ENCODE measurements at places on chromosomes 7 and 10.

- peak; percentile 47 for DNase-seq
Observed at GRCh38 chr10:102775935-102776669, 32.4 kb downstream of the WBP1L start.

DNA sequence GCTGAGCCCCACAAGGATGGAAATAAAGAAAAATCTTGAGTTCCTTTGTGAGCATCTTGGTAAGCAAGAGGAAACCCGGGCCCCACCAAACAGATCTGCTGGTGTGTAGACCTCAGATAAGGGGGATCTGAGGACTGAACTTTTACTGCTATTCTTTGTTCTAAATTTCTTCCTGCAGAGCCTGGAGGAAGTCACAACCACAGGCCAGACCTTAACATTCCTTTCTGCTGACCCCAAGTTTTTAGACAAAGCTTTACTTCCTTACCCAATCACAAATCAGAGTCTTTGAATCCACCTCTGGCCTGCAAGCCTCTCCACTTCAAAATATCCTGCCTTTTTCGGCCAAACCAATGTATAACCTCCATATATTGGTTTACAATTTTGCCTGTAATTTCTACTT is 352.6 kb upstream of the AUTS2 start:
- no peak for DNase-seq

DNA sequence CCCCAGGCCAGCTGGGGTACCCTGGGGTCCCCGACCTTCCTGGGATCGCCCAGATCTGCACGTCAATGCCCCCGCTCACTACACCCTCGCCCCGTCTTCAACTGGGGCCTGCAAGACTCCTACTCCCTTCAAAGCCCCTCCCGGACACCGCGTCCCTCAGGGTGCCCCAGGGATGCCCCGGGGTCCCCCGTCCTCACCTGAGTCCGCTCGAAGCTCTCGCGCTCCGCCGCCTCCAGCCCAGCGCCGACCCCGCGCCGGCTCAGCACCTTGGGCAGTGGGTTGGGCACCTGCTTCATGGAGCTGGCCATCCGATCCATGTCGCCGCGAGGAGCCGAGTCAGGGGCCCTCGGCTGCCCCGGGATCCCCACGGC is at the start of gene HIP1:
Gene HIP1 (minus strand): TSS at position 338 of the 371 bp plus-strand sequence. CDS start 21 bp downstream, at position 317.
- no peak for DNase-seq

GRCh38 chr7:25105911-25106310 is 19.1 kb downstream of the CYCS start:
- DNase-seq = no peak

GRCh38 chr10:79070606-79071395 is 2.0 kb downstream of the ZMIZ1 start:
- DNase-seq = peak; percentile 76

GRCh38 chr7:47153576-47153975 is 428.3 kb downstream of the TNS3 start:
- DNase-seq = peak; percentile 39

GRCh38 chr10:73444457-73444856 is 11.1 kb upstream of the MSS51 start:
- DNase-seq = peak; percentile 2

GRCh38 chr7:150799741-150800580 is at the start of gene TMEM176B:
Gene TMEM176B (minus strand): TSS chr7:150800364. CDS start chr7:150796569, 3,795 bp downstream.
- DNase-seq = peak; percentile 76

GRCh38 chr10:67978749-67979148 is 94.3 kb downstream of the SIRT1 start:
- no peak for DNase-seq

GRCh38 chr10:97651773-97652172 is 11.3 kb downstream of the PI4K2A start:
- no peak for DNase-seq

DNA sequence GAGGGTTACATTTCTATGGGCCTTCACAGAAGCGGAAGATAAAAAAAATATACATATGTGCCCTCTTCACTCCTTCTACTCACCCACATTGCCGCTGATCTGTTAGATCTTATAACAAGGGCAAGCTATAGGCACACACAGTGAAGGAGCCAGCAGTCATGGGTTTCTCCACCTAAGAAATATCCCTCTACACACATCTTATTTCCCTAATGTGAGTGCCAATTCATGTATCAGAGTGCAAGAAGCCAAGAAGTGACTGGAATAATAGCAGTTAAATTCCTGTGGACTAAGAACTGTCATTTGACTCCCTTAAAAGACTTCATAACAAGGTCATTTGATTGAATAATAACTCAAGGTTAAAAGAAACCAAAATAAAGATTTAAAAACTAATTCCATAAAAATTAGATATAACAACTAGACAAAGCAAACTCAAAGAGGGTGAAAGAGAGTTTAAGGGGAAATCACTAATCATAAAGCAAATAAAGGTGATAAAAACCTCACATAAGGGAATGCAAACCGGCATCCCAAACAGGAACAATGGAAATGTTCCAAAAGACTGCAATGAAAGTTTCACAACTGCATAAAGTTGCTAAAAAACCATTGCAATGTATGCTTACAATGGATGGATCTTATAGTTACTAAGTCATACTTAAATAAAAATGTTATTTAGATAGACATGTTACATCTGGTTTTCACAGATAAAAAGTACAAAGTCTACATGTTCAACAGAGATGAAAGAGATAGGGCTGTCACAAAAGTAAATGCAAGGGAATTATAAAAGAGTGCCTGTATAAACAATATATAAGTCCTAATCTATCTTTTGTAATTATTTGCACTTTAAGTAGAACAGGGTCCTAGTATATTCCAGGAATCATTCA is 42.8 kb downstream of the ARHGAP21 start:
- no peak for DNase-seq

DNA sequence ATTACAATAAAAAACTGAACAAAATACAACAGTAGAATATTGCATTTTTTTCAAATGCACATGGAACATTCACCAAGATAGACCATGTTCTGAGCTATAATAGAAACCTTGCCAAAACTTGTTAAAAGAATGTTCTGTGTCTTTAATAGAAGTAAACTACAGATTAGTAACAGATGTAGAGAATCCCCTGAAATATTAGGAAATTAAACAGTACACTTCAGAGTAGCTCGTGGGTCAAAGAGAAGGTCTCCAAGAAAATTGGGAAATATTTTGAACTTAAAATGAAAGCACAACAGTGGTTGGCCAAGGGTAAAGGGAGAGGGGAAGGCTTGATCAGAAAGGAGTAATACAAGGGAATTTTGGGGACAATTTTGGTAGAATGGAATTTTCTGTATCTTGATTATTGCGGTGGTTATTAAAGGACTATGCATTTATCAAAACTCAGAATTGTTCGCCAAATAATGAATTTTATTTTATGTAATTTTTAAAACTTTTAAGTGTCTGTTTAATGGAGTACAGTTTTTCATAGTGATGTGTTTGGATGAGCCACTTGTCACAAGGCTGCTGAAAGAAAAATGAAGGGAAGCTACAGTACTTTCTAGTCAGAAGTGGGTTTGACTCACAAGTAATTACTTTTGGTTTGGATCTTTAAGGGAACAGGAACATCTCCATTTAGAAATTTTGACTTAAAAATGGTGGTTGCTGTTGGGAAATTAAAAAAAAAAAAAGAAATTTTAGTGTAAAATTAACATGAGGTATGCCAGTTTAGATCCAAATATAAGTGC is 10.2 kb downstream of the PLEKHA8 start:
- DNase-seq = no peak

- no peak for DNase-seq
Observed at GRCh38 chr7:81492910-81493309, 276.9 kb downstream of the HGF start.

DNA sequence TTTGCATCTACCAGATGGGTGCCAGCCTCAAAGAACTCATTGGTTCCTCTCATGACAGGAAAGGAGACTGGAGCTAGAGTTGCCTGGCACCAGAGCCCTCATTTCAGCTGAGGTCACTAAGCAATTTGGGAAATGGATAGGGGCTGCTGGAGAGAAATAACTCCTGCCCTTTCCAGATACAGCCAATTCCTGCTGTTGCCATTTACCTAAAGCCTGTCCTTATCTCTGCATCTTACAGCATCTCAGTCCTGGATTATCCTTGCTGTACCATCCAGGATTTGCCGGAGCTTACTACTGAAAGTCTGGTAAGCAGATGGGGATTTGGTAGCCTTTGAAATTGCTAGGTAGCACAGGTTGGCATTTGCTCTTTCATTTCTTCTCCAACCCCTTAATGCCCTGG is 31.9 kb upstream of the SMKR1 start:
- DNase-seq = no peak

DNA sequence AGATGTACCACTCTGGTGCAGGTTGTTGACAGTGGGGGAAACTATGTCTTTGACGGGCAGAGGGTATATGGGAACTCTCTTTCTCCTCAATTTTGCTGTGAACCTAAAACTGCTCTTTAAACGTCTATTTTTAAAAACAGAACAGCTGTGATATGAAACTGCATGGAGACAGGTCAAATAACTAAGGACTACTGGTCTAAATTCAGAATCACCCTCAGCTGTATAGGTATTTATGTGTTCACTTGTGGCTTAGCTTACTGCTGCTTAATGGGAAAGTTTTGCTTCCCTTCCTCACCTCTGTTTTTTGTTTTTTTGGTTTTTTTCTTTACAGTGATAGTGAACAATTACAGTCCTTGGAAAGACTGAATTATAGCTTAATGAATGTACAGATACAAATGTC is 86.9 kb upstream of the STRIP2 start:
- DNase-seq = no peak

All from NCI-H69 (cell line).